ENCODE measurements at places on chromosomes 12 and 14. TPM values are rescaled to one million over a fixed set of nuclear protein-coding genes. Genes with fewer than 3 reads are reported as not detected.

RNASE7 gene
- total RNA-seq, result not detected

ACSS3 gene
- 89.4 TPM for total RNA-seq

DNA sequence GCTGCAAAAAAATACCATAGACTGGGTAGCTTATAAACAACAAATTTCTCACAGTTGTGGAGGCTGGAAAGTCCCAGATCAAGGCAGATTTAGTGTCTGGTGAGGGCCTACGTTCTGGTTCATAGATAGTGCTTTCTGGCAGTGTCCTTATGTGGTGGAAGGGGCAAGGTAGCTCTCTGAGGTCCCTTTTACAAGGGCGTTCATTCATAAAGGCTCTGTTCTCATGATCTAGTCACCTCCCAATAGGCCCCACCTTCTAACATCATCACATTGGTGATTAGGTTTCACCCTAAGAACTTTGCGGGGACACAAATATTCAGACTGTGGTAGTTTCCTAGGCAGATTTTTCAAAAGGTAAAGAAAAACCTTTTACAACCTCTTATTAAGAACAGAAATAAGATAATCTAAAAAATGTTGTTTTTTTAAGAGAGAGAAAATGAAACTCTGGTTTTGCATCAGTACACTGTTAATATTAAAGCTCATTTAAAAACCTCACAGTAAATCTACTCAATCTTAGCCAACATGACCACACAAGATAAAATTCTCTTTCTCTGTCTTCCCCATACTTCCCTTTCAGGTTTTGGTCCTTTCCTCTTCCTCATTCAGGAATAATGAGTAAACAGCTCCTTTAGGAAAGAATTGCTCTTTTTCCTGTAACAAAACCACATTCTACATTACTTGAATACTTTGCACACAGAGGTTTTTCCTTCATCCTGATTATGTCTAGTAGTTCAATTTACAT is 117.5 kb downstream of the UNC79 start:
- DNase-seq, result no peak

RFLNA gene
- total RNA-seq, result 15.9 TPM

LEMD3 gene
- 57.3 TPM for total RNA-seq

ASCL1 gene
- total RNA-seq, result not detected

GRCh38 chr12:26936559-26937442 is 980 bp downstream of the INTS13 start:
- no peak for DNase-seq

DNA sequence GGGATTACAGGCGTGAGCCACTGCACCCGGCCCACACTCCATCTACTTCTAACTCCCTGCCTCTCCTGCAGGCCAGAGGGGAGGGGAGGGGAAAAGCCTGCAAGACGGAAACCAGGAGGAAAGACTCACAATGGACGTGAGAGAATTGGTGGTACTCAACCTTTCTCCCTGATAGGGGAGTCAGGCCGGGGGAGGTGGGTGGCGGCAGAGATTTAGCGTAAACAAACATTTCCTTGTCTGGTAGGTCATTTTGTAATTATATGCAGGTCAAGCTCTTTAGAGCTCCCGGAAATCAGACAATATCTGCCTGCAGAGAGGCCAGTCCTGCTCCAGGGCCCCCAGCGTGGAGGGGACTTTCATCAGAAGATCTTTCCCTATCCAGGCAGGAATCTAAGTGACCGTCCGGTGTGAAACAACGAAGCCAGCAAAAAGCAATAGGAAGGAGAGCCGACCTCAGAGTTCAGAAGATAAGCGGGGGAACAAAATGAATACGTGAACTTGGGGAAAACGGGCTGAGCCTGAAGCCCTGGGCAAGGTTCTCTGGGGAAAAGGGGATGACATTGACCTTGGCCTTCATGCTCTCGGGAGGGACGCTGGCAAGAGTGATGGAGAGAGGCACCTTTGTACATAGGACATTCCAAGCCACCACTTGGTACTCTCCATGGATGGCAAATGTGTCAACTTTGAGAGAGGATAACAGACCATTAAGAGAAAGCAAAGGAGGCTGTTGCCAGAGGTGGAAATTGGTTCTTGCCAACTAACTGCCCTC is 62.3 kb downstream of the SPRING1 start:
- DNase-seq, result no peak

DNA sequence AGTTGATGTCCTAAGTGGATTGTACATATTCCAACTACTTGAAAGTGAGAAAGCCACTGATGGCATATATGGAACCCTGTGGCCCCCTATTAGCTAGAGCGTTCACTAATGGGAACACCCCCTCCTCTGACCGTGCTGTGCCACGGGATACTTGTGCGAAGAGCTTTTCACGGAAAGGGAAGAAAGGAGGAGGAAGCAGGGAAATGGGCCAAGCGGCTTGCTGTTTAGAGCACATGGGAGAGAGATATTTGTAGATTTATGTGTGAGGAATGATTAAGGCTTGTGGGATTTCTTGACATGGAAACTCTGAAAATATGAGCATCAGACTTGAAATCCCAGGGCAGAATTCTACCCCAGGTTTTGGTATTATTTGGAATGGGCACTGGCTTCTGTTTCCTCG is 129.9 kb downstream of the PRMT8 start:
- no peak for DNase-seq

DNA sequence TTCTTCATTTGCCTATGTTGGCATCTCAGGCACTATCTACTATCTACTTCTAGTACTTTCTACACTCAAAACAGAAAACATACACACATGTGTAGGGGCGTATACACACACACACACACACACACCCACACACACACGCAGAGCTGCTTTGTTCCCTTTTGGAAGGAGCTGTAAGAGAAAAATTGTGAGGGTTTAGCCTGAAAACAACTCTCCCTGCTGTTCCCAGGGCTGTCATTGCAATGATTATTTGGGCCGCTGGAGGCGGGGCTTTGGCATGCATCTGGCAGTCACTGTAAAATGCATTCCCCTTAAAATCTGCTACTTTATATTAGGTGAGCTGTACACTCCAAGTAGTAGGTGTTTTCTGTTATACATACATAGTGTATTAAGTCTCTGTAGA is 29.1 kb upstream of the SLC38A2 start:
- no peak for DNase-seq

DNA sequence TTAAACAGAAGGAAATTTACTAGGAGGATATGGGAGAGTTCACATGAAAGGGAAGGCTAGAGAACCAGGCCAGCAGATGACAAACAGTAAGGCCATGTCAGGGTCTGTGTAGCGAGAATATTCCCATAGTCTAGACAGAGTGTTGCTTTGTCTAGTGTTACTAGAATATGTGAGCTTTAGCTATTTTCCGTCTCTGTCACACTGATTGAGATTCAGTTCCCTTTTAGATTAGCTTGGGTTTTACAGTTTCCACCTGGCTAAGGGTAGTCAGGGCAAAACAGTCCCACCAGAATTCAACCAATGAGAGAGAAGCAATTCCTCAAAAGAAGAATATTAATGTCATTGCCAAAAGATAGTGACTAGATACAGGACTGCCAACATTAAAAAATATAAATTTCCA is 82.8 kb upstream of the MDM1 start:
- no peak for DNase-seq

DNA sequence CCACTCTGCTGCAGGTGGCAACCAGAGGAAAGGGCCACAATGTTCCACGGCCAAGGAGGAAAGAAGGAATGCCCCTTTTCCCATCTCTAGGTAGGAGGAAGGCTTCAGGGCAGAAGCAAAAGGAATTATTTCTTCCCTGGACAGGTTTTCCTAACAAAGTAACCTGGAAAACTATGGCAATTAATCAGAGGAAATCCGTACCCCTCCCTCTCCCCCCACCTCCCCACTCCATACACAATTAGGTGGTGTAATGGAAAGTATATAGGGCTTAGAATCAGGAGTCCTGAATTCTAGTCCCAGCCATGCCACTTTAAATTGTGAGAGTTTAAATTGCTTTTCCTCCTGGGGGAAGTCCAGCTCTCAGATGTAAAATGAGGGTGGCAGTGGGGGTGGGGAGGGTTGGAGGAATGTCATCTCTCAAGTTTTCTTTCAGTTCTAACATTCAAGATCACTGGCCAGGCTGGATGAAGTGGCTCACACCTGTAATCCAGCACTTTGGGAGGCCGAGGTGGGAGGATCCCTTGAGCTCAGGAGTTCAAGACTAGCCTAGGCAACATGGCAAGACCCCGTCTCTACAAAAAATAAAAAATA is 1.7 kb downstream of the DHH start:
- DNase-seq, result no peak
